Left colon (tissue), 2 donors: ENCODE measurements at places on chromosomes 5 and 9. TPM values are rescaled to one million over a fixed set of nuclear protein-coding genes. Genes with fewer than 3 reads are reported as not detected.

CBY3 gene
- total RNA-seq = not detected

ARHGEF37 gene
- total RNA-seq = 23.5 TPM

SKP2 gene
- 19.1 TPM for total RNA-seq

WNT8A gene
- total RNA-seq = not detected

BAAT gene
- total RNA-seq = not detected

PCDHGA9 gene
- 2.6 TPM for total RNA-seq

TMEM174 gene
- total RNA-seq = not detected

FBP1 gene
- total RNA-seq = 53.4 TPM

PCSK1 gene
- 2.2 TPM for total RNA-seq

SLC36A1 gene
- 46.1 TPM for total RNA-seq

C1QTNF3 gene
- 3.8 TPM for total RNA-seq

KIF20A gene
- total RNA-seq = 6.5 TPM

BTNL3 gene
- total RNA-seq = 130 TPM

SLC4A9 gene
- 0.31 TPM for total RNA-seq

DOK3 gene
- 4.1 TPM for total RNA-seq

TOPORS gene
- 15.3 TPM for total RNA-seq

ADRA1B gene
- 1.1 TPM for total RNA-seq

PCDH12 gene
- 0.95 TPM for total RNA-seq

SYK gene
- total RNA-seq = 59.7 TPM

YTHDC2 gene
- 23.2 TPM for total RNA-seq

IL33 gene
- total RNA-seq = 5.3 TPM

TERT gene
- total RNA-seq = 2.3 TPM

FIBCD1 gene
- 9.6 TPM for total RNA-seq

FAM151B gene
- total RNA-seq = 1.6 TPM

GRK6 gene
- 34.6 TPM for total RNA-seq

PKD2L2 gene
- not detected for total RNA-seq

HINT1 gene
- 303 TPM for total RNA-seq

SLC27A6 gene
- 0.34 TPM for total RNA-seq

TNC gene
- total RNA-seq = 3.0 TPM

TLX3 gene
- total RNA-seq = not detected

SUSD3 gene
- 0.95 TPM for total RNA-seq

BSPRY gene
- total RNA-seq = 39.9 TPM

FBXL7 gene
- total RNA-seq = 3.6 TPM

CAMK2A gene
- total RNA-seq = 0.17 TPM

SNX24 gene
- 21.7 TPM for total RNA-seq

MACIR gene
- total RNA-seq = 54.5 TPM

GPX8 gene
- total RNA-seq = 4.0 TPM

NEURL1B gene
- 60.5 TPM for total RNA-seq

ZBTB6 gene
- 7.6 TPM for total RNA-seq

C9orf72 gene
- 10.7 TPM for total RNA-seq

PRDM9 gene
- not detected for total RNA-seq

FNIP1 gene
- total RNA-seq = 34.3 TPM

GABBR2 gene
- not detected for total RNA-seq

DIAPH1 gene
- total RNA-seq = 105 TPM

CD14 gene
- 65.7 TPM for total RNA-seq

PCDHGC5 gene
- total RNA-seq = 0.75 TPM

HEMGN gene
- total RNA-seq = not detected

FNBP1 gene
- total RNA-seq = 27.2 TPM

DOLPP1 gene
- total RNA-seq = 53.1 TPM

N4BP3 gene
- total RNA-seq = 2.3 TPM

FYB1 gene
- total RNA-seq = 7.3 TPM

ZCCHC9 gene
- 15.9 TPM for total RNA-seq

FUT7 gene
- not detected for total RNA-seq
